T1000 (cell line): ENCODE measurements at places on chromosomes 5 and 9.

- DNase-seq, result no peak
Observed at GRCh38 chr9:128068386-128069205, 564 bp downstream of the SLC25A25 start.

- no peak for DNase-seq
Observed at GRCh38 chr9:1271786-1272185, 221.6 kb downstream of the DMRT2 start.

DNA sequence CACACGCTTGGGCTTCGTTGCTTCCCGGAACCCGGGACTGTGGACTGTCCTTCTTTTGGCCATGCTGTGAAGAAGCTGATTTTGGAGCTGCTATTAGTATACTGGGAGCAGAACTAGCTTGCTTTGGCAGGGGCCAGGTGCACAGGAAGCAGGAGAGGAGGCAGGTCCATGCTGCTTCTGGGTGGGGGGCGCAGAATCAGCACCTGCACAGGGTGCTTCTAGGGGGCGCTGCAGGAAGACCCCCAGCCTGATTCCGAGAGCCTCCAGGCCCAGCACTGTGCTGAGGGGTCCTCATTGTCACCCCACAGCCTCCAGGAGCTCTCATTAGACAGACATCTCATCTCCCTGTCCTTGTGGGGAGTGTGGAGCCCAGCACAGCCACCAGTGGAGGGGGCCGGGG is 252.6 kb upstream of the IRX4 start:
- DNase-seq, result no peak

GRCh38 chr9:17361378-17361777 is 217.5 kb upstream of the SH3GL2 start:
- DNase-seq, result no peak

DNA sequence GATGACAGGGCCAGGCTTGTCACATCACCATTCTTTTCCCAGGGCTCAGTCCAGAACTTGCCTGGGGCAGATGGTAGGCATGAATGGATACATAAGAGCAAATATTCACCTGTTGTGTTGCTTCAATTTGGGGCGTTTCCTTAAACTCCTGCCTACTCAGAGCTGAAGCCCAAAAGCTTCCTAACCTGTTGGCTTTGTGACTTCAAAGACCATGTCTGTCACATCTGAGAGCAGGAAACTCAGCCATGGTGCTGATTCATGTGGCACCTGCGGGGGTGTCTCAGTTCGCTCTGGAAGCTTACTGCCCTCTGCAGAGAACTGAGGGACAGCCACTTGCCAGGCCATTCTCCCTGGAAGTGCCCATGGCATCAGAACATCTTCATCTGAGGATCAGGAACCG is 246.6 kb downstream of the HSPA4 start:
- no peak for DNase-seq

GRCh38 chr5:66041627-66042026 is 102.5 kb upstream of the SREK1 start:
- no peak for DNase-seq

DNA sequence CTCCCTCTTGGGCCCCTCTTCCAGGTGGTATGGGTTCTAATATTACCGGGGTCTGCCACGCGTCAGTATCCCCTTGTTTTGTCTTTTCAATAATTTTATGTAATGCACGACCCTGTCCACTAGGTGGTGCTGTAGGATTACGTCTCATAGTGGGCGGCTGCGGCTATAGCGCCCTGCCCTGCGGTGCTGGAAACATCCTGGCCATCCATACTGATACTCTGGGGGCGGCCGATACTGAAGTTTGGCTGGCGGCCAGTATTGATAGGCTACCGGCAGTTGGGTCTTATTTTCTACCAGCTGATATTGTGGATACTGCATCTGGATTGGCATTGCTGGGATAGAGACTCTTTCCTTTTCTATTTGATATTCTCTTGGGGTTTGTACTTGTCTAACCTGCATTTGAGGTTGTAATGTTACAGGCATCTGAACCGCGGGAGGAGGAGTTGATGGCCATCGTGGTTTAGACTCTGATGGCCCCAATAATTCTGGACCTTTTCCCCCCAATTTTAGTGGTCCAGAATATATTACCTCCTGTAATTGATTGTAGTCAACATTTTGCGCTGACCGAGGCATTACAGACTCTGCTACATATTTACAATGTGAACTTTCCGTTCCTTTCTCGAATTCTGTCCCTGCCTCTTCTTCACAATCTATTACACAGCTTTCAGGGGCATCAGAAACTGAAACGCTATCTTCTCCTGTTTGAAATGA is 3.3 kb upstream of the TMEM141 start:
- peak; percentile 31 for DNase-seq

- no peak for DNase-seq
Observed at GRCh38 chr5:118762291-118762690, 226.1 kb downstream of the DTWD2 start.

GRCh38 chr5:9851458-9851857 is 221.3 kb upstream of the TAS2R1 start:
- no peak for DNase-seq

GRCh38 chr5:128014578-128014977 is 69.0 kb upstream of the SLC12A2 start:
- DNase-seq, result no peak

DNA sequence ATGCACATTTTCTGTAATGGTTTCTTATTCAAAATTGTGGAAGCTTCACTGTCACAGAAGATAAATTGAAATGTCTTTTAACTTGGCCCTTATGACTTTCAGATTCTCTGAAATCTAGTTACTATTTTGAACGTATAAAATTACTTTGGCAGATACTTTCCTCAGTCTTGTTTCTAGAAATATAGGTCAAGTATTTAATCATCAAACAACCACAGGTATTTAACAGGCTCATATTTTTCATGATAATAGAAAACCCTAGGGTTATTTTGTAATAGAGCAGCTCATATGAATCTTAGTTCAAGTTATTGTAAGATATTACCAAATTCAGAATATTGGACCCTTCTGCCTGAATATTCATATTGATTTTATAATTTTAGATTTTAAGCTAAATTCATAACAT is 236.0 kb upstream of the CDH18 start:
- no peak for DNase-seq

- no peak for DNase-seq
Observed at GRCh38 chr5:22665801-22666200, 187.3 kb downstream of the CDH12 start.

GRCh38 chr9:8432224-8432623 is 632.6 kb upstream of the DMAC1 start:
- no peak for DNase-seq

DNA sequence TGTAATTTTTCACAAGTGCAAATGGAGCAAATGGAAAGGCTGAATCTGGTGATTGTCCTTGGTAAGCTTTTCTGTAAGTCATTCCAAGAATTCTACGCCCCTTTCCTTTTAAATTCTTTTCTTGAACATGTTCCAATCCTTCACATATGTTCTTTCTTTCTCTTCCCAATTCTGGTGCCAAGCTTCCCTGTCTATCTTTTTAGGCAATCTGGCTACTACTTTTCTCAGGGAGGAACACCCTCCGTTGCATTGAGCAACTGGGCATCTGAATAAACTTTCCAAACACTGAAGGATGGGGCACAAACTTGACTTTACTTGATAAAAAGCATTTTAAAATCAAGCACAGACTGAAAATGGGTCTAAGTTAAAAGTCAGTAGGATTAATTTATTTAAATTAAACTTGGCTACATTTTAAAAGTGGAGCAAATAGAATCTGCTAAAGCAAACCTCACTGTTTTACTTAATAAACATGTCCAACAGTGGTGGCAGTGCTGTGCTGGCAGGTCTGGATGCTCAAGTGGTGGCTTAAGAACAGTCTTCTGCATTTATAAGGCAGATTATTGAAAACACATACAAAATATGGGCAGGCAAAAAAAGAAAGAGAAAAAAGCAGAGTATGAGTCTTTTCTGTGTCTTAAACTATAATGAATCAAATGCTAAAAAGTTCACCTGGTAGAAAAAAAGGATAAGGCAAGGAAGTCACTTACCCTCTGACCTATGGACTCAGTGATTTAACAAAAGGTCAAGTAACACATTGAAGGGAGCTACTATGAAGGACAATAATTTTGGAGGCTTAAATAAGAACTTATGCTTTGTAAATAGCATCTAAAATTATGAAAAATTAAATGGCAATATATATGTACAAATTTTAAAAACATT is 5.4 kb downstream of the ELL2 start:
- DNase-seq, result no peak

- no peak for DNase-seq
Observed at GRCh38 chr5:146338774-146339714, at the start of gene POU4F3. TSS of gene POU4F3 (plus strand) at chr5:146338839. CDS start at chr5:146339113, 274 bp downstream.

GRCh38 chr9:128081056-128081455 is 13.0 kb downstream of the SLC25A25 start:
- no peak for DNase-seq

- no peak for DNase-seq
Observed at GRCh38 chr5:14204785-14205321, 61.7 kb downstream of the TRIO start.

GRCh38 chr9:14365670-14366069 is 51.7 kb upstream of the NFIB start:
- DNase-seq, result no peak

GRCh38 chr5:123943151-123943550 is 431.2 kb downstream of the CSNK1G3 start:
- no peak for DNase-seq
